ENCODE measurements at places on chromosomes 13 and 19. TPM values are rescaled to one million over a fixed set of nuclear protein-coding genes. Genes with fewer than 3 reads are reported as not detected.

GRCh38 chr19:49712397-49712859 lies 21.5 kb downstream of the CPT1C start:
- DNase-seq, result peak; percentile 77

DNA sequence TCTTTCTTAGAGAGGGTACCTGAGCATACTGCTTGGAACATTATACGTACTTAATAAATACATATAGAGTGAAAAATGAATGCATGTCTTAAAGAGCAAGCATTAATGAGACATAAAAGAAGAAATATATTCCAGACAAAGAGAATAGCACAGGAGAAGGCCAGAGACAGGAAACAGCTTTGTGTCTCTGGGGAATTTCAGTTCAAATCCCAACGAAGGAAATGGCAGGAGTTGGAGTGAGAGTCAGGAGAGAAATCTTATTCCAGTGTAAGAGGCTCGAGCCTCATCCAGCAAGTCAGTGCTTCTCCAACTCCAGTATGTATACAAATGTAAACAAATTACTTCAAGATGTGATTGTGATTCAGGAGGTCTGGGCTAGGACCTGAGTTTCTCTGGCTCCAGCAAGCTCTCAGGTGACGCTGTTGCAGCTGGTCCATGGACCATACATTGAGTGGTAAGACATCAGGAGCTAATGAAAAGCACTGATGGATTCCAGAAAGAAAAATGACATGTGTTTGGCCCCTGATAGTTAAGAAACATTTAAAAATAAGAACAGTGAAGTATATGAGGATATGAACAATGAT lies 108.2 kb downstream of the RAP2A start:
- no peak for DNase-seq

DNA sequence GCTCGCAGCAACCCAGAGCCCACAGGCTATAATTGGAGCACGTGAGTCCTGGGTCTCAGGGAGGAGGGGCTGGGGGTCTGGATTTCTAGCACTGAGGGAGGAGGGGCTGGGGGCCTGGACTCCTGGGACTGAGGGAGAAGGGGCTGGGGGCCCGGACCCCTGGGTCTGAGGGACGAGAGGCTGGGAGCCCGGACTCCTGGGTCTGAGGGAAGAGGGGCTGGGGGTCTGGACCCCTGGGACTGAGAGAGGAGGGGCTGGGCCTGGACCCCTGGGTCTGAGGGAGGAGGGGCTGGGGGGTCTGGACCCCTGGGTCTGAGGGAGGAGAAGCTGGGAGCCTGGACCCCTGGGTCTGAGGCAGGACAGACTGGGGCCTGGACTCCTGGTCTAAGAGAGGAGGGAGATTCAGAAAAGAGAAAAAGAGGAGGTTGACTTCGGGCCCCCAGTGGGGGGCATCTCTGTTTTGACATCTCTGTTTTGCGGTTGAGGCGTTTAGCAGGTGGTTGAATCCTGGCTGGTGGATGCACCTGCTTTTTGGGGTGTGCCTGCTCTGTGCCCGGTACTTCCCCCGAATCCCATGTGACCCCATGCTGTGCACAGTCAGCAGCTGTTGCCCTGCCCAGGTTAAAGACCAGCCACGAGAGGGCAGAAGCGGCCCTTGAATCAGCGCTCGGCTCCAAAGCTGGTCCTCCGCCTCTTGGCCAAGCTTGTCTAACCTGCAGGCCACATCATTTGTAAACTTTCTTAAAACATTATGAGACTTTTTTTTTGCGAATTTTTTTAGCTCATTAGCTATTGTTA lies 10.5 kb downstream of the PVR start:
- peak; percentile 81 for DNase-seq

- no peak for DNase-seq
Observed at GRCh38 chr13:112918266-112918665, 50.7 kb upstream of the MCF2L start.

DNA sequence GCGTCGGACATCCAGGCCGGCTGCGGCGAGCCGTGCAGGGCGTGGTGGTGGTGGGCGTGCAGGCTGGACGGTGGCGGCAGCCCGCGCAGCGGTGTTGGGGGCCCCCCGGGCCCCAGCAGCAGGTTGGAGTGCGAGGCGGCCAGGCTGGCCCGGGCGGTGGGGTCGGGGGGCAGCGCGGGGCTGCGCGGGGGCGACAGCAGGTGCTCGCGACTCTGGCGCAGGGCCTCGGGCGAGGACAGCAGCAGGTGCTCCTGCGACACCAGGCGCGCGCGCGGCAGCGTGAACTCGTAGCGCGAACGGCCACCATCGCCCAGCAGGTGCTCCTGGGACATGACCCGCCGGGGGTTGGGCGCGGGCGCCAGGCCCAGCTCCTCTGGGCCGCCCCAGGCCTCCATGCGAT lies 9.8 kb downstream of the SHISA7 start:
- no peak for DNase-seq

GRCh38 chr19:13195678-13196077 lies 45.5 kb downstream of the IER2 start:
- DNase-seq, result no peak

GRCh38 chr13:59024434-59024833 lies 1139.3 kb downstream of the DIAPH3 start:
- DNase-seq, result no peak

- no peak for DNase-seq
Observed at GRCh38 chr19:34260771-34261173, 6.4 kb downstream of the GARRE1 start.

DNA sequence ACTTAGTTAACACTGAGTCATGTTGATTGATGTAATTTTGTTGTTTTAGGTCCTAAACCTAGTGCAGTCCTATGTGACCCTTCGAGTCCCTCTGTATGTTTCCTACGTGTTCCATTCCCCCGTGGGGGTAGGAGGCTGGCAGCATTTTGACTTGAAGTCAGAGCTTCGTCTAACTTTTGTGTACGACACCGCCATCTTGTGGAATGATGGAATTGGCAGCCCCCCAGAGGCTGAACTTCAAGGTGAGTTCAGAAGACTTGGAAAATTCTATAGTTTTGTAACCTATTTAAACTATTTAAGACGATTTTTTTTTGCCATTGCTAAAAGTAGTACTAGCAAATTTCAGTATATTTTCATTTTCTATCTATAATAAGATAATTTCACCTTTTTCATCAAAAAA lies 117.9 kb downstream of the STOML3 start:
- peak; percentile 53 for DNase-seq

GRCh38 chr19:58059671-58060078 lies 593 bp downstream of the ZNF135 start:
- DNase-seq, result no peak

DNA sequence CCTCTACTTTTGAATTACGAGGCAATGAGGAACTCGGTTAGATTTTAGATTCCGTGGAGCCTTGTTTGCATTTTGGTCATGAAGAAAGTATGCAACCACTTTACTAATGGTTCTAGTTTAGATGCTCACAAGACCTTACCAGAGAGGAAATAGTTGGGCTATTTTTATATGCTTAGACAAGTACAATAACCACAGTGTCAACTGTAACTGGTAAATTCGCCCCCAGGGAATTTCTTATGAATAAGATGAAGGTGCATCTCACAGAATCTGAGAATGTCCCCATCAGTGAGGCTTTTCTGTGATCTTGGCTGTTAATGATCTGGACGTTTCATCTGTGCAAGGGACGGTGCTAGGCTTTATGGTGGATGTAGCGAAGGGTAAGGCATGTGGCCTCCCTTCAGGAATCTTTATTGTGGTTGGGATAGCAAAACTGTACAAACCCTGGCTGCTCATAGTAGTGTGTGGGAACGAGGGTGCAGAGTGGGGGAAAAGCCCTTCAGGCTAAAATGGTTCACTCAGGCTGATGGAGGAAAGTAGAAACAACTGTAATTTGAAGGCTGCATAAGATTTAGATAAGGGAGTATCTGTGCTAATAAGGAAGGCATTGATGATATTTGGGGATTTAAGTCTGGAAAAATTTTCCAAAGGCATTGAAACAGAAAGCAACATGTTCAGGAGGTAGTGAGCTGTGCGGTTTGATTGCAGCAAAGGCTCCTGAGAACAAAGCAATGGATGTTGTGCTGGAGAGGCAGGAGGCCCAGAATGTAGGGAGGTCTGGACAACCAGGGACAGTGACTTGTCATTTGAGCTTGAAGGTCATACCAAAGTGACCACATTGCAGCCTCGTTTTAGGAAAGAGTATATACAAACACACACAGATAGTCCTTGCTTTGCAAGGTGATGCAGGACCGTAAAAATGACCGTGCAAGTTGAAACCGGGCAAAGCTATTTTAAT lies 28.4 kb downstream of the UBAC2 start:
- DNase-seq, result no peak

DNA sequence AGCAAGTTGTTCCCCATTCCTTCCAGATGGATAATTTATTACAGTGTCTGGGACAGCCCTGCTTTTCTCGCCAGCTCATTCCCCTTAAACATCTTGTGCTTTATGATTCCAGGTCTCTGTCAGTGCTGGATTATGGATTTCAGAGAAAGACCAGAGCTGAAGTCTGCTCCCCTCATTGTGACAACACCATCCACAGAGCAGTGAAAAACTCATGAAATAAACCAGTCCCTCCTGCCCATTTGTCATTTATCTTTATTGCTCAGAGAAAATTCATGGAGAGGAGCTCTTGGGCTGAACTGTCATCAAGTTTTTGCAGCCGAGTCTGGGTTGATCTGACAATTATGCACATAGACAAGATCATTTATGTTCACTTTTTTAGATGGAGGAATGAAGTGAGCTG lies 92.7 kb upstream of the GPR12 start:
- DNase-seq, result no peak

DNA sequence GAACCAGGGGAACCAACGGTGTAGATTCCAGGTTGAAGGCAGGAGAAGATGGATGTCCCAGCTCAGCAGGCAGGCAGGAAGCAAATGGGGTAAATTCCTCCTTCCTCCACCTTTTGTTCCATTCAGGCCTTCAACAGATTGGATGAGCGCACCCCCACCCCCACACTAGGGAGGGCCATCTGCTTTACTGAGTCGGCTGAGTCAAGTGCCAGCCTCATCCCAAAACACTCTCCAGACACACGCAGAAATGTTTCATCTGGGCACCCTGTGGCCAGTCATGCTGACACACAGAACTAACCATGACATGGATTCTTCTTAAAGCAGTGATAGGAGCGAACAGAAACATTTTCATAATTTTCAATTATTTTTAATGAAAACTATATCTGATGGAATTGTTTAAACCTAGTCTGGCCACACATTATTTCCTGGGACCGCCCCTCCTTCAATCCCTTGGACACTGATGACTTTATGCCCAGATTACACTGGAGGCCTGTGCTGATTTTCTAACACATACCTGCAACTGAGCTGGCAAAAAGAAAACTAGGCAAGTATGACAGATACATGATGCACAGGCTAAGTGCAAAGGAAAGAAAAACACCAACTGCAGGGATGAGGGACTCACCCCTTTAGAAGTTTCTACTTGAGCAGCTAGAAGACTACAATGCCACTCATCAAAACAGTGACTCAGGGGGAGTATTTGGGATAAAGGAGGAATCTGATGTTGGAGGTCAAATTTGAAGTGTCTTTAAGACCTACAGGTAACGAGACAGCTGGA lies 154.2 kb downstream of the TNFRSF19 start:
- DNase-seq, result no peak

DNA sequence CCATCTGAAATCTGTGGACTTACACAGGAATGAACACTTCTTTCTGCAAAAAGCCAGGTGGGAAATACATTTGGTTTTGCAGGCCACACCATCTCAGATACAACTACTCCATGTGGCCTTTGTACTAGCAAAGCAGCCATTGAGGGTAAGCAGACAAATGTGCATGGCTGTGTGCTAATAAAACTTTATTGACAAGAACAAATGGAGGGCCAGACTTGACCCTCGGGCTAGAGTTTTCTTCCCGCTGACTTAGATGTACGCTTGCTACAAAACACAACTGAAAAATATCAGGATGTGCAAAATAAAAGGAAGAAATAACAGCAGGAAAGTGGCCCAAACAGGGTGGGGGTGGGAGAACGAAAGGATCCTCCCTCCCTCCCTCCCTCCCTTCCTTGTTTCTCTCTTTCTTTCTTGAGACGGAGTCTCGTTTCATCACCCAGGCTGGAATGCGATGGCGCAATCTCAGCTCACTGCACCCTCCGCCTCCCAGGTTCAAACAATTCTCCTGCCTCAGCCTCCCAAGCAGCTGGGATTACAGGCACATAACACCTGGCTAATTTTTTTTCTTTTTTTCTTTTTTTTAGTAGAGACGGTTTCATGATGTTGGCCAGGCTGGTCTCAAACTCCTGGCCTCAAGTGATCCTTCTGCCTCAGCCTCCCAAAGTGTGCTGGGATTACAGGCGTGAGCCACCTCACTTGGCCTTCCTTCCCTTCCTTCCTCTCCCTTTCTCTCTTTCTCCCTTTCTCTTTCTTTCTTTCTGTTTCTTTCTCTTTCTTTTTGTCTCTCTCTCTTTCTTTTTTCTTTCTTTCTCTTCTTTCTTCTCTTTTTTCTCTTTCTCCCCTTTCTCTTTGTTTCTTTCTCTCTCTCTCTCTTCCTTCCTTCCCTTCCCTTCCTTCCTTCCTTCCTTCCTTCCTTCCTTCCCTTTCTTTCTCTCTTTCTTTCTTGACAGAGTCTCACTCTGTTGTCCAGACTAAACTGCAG lies 29.3 kb downstream of the CCL25 start:
- no peak for DNase-seq

GRCh38 chr13:59519819-59520218 lies 643.9 kb downstream of the DIAPH3 start:
- no peak for DNase-seq

- DNase-seq, result no peak
Observed at GRCh38 chr19:13539332-13539731, 33.1 kb upstream of the CACNA1A start.

GRCh38 chr19:11111771-11112144 lies 22.5 kb downstream of the LDLR start:
- DNase-seq, result no peak

- DNase-seq, result no peak
Observed at GRCh38 chr13:91355826-91356710, 8.6 kb downstream of the MIR17HG start.

DNA sequence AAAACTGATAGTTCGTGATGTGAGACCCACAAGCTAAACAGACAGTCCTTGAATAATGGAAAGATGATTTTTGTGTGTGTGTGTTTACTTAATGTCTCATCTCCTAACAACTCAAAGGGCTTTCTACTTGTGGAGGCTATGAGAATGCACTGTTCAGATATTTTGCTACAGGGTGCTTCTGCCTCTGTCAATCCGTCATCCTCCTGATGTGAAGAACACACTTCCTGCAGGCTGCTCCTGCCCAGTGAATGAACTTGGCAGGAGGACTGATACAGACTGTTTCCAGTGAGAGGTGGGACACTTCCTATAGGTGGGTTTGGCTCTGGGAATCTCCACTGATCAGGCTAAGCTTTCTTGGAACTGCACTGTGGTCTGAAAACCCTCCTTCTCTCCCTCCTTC lies 168.4 kb upstream of the STARD13 start:
- DNase-seq, result no peak

- DNase-seq, result no peak
Observed at GRCh38 chr13:99991828-99992775, 10.5 kb downstream of the ZIC2 start.

- peak; percentile 45 for DNase-seq
Observed at GRCh38 chr13:73984201-73984600, 150.0 kb downstream of the KLF12 start.

- DNase-seq, result no peak
Observed at GRCh38 chr13:80408270-80408669, 67.3 kb upstream of the SPRY2 start.

RGS9BP gene
- total RNA-seq, result 14.3 TPM

GPR4 gene
- total RNA-seq, result 5.3 TPM

ATP12A gene
- not detected for total RNA-seq

ANGPTL8 gene
- 0.40 TPM for total RNA-seq

SPART gene
- total RNA-seq, result 35.2 TPM
